Dermis lymphatic vessel endothelial cell (primary cell): ENCODE measurements at places on chromosomes 5 and 9. TPM values are rescaled to one million over a fixed set of nuclear protein-coding genes. Genes with fewer than 3 reads are reported as not detected.

CCDC152 gene
- total RNA-seq = 0.11 and 0.34 TPM in 2 replicates

BICD2 gene
- 40.3 and 43.3 TPM in 2 replicates for total RNA-seq

CCL28 gene
- total RNA-seq = 1.3 and 2.4 TPM in 2 replicates

PCDHGA2 gene
- total RNA-seq = 0.86 and 1.1 TPM in 2 replicates

SPATA6L gene
- 6.0 and 8.7 TPM in 2 replicates for total RNA-seq

SPINK7 gene
- total RNA-seq = not detected in 2 replicates

NOXA1 gene
- total RNA-seq = 0.95 and 2.3 TPM in 2 replicates

LCN1 gene
- total RNA-seq = not detected in 2 replicates

OTULIN gene
- 17.4 and 18.8 TPM in 2 replicates for total RNA-seq

CCNI2 gene
- total RNA-seq = under 0.01 and 0.11 TPM in 2 replicates

FAM221B gene
- not detected in 2 replicates for total RNA-seq

SLC36A1 gene
- total RNA-seq = 1.4 and 3.3 TPM in 2 replicates

HSPB3 gene
- not detected in 2 replicates for total RNA-seq

SHOC1 gene
- not detected in 2 replicates for total RNA-seq

SELENOP gene
- 409 and 673 TPM in 2 replicates for total RNA-seq

SLC25A2 gene
- 0.09 and 0.22 TPM in 2 replicates for total RNA-seq

ADCY2 gene
- under 0.01 TPM in 1 of 2 replicates, not detected in the other for total RNA-seq

SPINK6 gene
- total RNA-seq = not detected in 2 replicates

CREBRF gene
- total RNA-seq = 29.7 and 36.2 TPM in 2 replicates

SNX24 gene
- total RNA-seq = 5.0 and 8.8 TPM in 2 replicates

PCDHGB5 gene
- 8.3 and 11.8 TPM in 2 replicates for total RNA-seq

RAD1 gene
- 19.8 and 22.3 TPM in 2 replicates for total RNA-seq

CHSY3 gene
- 4.4 and 5.2 TPM in 2 replicates for total RNA-seq

PITX1 gene
- total RNA-seq = 0.22 TPM in 1 of 2 replicates, not detected in the other

PCSK5 gene
- total RNA-seq = 0.76 and 0.77 TPM in 2 replicates

EMB gene
- total RNA-seq = 0.09 and 0.11 TPM in 2 replicates

SH2D3C gene
- total RNA-seq = 51.5 and 72.8 TPM in 2 replicates

LCN2 gene
- not detected in 2 replicates for total RNA-seq

GABRA1 gene
- total RNA-seq = under 0.01 TPM in 1 of 2 replicates, not detected in the other

ARSK gene
- 2.4 and 2.6 TPM in 2 replicates for total RNA-seq

SPATA31C1 gene
- not detected in 2 replicates for total RNA-seq

TAF11L14 gene
- total RNA-seq = not detected in 2 replicates

CDH6 gene
- total RNA-seq = 0.22 TPM in 1 of 2 replicates, not detected in the other

CMYA5 gene
- total RNA-seq = under 0.01 and 0.09 TPM in 2 replicates

PROB1 gene
- total RNA-seq = 3.7 and 4.1 TPM in 2 replicates

MUSK gene
- total RNA-seq = not detected in 2 replicates

TNC gene
- 0.09 and 0.43 TPM in 2 replicates for total RNA-seq

HTR1A gene
- total RNA-seq = not detected in 2 replicates

SLC28A3 gene
- under 0.01 TPM in 1 of 2 replicates, not detected in the other for total RNA-seq

FAM81B gene
- total RNA-seq = not detected in 2 replicates

GNE gene
- 9.9 and 11.9 TPM in 2 replicates for total RNA-seq

LSM11 gene
- total RNA-seq = 6.3 and 8.4 TPM in 2 replicates

GFRA3 gene
- not detected in 2 replicates for total RNA-seq

RFESD gene
- total RNA-seq = 0.98 and 2.1 TPM in 2 replicates
